NB4 (cell line): ENCODE measurements at places on chromosomes 4 and X.
A peak's percentile ranks its signal among the peaks of the same experiment; 100 is the strongest.

DNA sequence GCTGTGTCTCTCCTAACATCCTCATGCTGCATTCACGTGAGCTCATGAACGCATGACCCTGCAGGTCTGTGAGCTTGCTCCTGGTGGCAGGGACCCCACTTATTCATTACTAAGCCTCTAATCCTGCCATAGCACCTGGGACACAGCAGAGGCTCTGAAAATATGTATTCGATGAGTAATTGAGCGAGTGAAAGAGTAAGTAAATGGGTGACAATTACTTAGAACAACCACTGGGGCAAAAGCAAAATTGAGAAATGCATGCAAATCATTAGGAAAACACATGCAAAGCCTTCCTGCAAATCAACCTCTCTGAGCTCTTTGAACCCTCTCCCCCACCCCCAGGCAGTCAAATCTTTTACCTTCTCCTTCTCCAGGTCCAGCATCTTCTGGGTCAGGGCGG is 23.6 kb upstream of the C4orf50 start:
- no peak for DNase-seq

DNA sequence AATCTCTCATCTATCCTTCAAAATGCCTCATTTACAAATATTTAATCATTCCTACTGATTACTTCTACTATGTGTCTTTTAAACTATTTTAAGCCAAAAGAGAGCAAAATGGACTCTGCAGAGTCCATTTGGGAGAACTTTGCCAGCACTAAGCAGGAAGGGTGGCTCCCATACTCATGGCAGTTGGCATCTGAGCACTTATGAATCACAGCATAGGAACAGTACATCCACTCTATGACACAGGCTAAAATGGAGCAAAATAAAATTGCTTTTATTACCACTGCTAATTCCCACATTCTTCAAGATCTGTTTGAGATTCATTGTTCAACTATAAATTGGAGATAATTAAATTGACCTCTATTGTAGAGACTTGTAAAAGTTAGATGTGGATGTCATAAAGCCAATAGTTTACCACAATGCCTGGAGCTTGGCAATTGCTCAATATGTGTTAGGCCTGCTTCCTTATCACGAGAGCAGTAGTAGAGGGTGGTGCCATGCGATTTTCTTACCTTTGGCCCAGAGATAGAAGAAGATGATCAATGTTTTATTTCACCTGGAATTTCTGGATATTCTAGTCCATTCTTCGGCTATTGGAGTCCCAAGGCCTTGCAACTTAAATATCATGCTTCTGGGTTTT is 19.1 kb downstream of the HPGD start:
- DNase-seq: no peak

DNA sequence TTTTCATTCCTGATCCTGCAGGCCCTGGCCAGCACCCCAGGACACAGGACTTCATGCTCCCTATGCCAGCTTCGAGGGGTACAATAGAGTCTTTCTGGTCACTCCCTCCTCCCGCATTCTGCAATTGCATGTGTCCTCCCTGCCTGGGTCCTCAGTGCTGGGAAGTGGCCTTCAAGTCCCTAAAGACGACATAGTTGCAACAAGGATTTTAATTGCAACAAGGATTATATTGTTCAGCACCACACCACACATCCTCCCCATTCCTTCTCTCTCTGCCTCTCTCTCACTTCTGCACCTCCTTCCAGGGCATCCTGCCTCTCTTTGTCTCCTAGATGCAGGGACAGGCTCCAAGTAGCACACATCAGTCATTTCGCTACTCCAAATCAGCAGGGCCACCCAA is 25.5 kb downstream of the SCD5 start:
- DNase-seq: no peak

DNA sequence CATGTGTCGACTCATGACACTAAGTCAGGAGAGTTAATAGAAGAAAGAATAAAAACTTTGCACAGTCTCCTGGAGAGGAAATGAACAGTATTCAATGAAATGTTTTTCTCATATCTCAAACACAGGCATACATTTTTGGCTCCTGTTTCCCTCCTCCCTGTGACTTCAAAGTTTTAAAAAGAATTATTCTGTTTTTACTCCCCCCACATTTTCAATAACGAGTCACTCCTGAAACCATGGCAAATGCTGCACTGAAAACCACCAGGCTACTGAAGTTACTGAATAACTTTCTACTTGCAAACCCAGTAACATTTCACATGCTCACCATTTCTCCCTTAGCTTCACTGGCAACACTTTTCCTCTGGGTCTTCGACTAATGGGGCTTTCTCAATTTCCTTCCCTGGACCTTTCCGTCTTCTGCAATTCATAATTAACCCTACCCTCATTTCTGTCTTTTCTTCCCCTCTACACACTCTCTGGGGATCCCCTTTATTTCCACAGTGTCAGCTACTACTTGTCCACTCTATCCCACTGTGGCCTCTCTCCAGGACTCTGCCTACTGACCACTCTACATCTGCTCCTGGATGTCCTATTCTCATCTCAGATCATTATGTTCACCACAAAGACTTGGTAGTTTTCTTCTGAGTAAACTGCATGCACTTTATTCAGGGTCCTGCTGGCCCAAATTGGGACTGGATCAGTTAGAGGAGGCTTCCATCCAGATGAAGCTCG is 225.8 kb upstream of the ETNPPL start:
- DNase-seq: no peak

DNA sequence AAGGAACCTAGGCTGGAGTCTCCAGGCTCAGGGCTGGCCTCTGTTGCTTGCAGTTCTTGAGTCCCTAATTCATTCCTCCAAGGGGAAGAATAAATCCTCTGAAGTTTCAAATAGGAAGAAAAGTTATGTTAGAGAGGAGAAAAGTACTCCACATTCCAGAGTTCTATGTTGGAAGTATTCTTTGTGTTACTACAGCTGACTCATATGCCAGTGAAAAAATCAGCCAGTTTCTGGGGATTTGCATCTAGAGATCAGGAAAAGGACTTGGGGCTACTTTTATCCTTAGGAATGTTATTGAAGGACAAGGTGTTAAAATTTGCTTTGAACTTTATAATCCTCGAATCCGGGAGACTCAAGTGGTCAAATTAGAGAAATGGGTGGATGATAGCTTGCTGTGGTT is 11.7 kb upstream of the NUDT9 start:
- no peak for DNase-seq

DNA sequence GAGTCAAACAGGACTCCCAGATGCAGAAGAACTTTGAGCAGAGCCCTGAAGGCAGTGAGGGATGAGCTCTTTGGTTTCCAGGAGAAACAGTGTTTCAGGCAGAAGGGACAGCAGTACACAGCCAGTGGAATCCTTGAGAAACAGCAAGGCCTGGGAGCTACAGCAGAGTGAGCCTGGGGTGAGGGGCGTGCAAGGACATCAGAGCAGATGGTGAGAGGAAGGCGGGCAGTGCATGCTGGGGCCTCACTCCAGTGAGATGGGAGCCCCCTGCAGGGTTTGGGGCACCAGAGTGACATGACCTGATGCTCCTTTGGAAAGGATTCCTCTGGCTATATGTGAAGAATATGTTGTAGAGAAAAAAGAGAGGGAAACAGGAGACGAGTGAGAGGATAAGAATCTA is 98.1 kb upstream of the EGFL6 start:
- DNase-seq: no peak

DNA sequence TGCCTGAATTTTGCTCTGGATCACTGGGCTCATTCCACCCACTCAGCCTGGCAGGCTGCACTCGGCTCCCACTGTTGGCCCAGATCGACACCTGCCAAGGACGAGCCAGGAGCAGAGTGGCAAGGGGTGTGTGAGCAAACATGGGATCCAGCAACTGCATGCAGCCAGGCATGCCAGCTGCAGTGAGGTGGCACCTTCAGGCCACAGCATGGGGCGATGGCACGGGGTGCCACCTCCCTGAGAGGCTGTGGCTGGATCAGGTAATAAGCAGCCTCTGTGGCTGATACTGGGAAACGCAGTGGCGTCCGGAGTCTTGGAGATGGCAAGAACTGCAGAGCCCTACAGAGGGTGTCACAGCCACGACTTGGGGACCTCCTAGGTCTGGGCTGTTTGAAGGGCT is 244.5 kb upstream of the FSTL5 start:
- no peak for DNase-seq

GRCh38 chrX:65695849-65696449 is 28.5 kb downstream of the MSN start:
- DNase-seq: no peak

GRCh38 chr4:137635108-137635507 is 102.8 kb upstream of the PCDH18 start:
- no peak for DNase-seq

- DNase-seq: peak; percentile 15
These were observed 914.9 kb upstream of the PCDH7 start for GRCh38 chr4:29805245-29805644.

DNA sequence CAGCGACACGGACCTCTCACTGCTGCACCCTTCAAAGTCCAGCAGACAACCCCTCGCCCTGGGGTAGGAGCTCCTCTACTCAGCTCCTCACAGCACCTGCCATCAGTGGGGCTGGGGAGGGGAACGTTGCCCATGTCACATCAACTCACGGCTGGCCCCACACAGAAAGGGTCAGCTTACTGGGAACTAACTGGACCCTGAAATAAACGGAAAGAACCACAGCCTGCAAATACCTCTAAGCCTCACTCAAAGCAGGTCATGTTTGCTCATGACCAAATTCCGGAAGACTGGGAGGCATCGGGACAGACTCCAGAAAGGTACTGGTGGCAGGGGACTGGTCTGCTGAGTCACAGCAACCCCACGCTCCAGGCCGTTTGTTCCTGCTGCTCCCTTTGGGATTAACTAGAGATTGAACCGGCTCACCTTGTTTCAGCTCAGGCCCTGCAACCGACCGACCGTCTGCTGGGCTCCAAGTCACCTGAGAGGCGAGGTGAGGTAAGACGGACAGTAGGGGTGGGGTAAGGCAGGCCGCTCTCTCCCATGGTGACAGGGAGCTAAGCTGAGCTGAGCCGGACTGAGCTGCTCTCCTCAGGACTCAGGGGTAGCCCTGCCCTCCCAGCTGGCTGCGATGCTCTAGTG is 5.6 kb downstream of the G6PD start:
- no peak for DNase-seq

- DNase-seq: no peak
These were observed 64.8 kb downstream of the PJA1 start for GRCh38 chrX:69100478-69100877.
